Stimulated activated CD4-positive, alpha-beta T cell treated with anti-CD3 and anti-CD28 coated beads, Interleukin-15, amount 100 ng/mL, for 1 hour (primary cell): ENCODE measurements at places on chromosomes 13 and 19.

DNA sequence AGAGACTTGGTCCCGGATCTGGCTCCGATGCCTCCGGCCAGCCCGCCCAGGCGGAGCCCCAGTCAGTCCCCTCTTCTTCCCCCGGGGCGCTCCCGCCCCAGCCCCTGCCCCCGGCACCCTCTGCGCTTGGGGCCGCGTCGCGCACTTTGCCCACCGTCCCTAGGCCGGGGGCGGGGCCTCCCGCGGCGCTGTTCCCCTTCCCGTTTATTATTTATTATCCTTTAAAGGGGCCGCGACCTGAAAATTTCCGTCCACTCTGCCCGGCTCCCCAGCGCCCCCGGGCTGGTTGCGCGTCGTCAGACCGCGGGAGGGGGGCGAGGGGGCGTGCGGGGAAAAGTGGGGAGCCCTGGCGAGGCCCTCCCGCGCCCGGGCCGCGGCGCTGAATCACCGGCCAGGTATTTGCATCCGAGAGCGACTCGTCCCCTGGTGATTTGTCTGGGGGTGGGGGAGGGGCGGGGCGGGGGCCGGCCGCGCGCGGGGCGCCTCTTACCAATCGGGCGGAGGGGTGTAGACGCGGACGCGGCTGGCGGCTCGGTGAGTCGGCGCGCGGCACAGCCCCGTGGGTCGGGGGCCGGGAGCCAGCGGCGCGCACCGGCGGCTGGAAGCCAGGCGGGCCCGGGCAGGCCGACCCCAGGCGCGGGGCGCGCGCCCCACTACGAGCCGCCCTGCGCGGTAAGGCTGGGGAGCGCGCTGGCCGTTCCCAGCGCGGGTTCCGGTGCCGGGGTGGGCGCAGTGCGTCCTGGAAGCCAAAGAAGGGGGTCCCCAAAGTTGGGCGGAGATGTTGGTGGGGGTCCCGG is at the start of gene ARID3A:
Gene ARID3A (plus strand): TSS at position 510 of the 797 bp plus-strand sequence. CDS start 3,494 bp downstream, outside the sequence.
- DNase-seq, result peak; percentile 60

- DNase-seq, result peak; percentile 88
These were observed at the start of gene ZFP36 for GRCh38 chr19:39406656-39407409. TSS of gene ZFP36 (plus strand) at chr19:39406847. CDS start at chr19:39406905, 58 bp downstream.

DNA sequence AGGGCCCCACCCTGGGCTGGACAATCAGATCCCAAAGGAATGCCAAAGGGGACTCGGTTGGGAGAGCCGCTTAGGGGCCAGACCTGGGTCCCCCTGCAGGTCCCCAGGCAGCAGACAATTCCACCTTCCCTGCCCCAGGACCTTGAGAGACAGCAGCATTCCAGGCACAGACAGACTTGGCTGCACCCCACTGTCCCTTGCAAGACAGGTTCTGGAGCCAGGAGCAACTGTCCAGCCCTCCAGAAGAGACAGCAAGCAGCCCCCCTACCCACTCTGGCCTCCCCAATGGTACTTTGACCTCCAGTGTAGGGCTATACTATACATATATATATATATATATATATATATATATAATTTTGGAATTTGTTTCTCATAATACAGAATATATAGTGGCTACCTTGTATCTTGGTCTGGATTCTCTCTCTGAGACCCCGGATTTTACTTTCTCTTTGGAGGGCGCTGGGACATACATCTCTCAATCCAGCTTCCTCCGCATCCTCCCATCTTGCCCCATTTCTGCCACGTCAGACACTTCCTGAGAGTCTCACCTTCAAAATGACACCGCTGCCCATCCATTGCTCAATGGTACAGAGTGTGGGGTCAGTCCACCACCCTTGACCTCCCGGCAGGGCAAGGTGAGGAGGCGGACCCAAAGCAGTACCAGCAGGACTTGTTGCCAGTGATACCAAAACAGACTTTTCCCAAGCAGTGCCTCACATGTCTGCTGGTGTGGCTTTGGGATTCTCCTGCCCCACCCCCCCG is 12.7 kb downstream of the SMIM24 start:
- DNase-seq, result no peak

DNA sequence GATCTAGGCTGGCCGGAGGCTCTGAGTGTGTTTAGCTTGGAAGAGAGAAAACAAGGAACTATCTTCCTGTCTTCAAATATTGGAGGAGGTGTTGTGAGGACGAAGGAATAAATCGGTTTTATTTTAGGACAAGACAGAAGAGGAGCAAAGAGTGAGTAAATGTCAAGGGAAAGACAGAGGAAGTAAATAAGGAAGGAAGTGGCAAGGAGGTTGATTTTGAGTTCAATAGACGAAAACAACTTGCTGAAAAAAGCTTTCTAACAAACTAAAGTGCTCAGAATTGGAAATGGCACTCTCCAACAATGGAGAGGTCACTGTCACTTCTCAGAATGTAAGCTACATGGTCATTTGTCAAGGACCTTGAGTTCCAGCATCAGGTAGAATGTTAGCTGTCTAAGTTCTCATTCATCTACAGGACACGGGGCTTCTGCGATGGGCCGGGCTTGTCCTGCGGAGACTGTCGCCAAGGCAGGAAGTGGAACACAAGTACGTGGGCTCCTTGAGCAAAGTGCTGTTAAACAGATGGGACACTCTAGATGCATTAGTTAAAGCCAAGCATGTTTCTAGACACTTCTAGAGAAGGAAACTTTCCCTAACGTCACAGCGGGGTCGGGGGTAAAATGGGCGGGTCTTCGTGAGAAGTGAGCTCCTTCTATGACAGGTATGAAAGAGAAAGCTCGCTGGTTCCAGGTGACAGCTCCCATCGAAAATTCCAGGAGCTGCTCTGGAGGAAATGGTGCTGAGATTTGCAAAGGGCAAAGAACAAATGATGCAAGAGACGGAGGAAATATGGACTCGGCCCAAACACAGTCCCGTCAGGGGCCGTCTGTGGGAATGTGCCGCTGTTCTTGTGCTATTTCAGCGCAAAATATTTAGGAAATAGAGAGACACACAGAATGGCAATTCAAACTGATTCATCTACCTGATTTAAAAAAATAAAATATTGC is 103.9 kb upstream of the UBL3 start:
- no peak for DNase-seq

GRCh38 chr13:32267836-32268439 is 47.2 kb downstream of the ZAR1L start:
- DNase-seq, result peak; percentile 43

DNA sequence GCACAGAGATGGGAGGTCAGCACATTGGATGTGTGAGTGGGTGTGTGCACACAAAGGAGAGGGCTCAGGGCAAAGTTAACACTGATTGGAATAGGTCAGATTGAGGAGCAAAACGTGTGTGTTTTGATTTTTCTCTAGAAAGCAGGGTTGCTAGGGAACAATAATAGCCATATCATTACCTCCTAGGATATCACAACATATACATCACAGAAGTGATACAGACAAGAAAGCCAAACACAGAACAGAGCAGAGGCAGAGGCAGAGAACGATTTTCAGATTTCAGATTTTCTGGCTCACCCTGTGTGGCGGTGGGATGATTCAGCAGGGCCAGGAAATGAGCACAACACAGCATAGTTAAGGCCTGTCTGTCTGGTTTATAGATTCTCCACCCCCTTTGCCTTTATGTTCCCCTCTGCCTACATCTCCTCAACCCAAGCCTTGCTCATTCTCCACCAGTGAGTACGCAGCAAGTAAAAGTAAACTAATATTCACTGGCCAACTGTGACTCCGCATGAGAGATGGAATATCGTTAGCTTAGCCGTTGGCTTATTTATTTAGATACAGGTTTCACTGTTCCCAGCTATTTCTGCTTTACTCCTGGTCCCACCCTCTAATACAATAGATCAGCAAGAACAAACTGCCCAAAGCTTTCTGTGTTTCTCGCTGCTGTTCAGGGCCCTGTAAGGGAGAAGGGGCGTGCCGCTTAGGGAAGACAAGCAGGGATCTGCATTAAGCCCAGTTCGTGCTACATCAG is 182.7 kb upstream of the TSC22D1 start:
- no peak for DNase-seq

DNA sequence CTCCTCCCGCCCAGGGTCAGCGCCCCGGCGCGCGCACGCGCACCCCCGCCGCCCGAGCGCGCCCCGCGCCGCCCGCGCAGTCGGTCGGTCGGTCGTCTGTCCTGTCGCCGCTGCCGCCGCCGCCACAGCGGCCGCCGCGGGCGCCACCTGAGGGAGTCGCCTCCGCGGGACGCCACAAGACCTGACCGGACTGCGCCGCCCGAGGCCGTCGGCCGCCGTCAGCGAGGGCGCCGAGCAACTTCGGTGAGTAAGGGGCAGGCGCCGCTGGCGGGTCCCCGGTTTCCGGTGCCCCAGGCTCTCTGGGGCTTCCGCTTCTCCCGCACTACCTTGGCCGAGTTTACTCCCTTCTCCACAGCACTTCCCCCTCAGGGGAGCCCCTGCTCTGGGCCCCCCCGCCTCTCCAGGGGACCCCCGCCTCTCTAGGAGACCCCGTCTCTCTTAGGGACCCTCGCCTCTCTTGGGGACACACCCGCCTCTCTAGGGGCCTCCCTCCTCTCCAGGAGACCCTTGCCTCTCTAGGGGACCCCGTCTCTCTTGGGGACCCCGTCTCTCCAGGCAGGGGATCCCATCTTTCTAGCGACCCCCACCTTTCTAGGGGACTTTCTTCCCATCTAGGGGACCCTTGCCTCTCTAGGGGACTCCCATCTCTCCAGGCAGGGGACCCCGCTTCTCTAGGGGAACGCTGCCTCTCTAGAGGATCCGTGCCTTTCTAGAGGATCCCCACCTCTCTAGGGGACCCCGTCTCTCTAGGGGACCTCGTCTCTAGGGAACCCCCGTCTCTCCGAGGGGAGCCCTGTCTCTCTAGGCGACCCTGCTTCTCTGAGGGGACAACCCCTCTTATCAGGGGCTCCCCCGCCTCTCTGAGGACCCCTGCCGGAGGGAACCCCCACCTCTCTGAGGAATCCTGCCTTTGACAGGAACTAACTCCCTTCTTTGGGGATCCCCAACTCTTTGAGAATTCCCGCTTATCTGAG is 19.3 kb upstream of the GATAD2A start:
- DNase-seq, result peak; percentile 41

GRCh38 chr19:1449467-1450442 is at the start of gene APC2:
TSS of gene APC2 (plus strand) at chr19:1450121. CDS start at chr19:1453002, 2,881 bp downstream.
- no peak for DNase-seq

DNA sequence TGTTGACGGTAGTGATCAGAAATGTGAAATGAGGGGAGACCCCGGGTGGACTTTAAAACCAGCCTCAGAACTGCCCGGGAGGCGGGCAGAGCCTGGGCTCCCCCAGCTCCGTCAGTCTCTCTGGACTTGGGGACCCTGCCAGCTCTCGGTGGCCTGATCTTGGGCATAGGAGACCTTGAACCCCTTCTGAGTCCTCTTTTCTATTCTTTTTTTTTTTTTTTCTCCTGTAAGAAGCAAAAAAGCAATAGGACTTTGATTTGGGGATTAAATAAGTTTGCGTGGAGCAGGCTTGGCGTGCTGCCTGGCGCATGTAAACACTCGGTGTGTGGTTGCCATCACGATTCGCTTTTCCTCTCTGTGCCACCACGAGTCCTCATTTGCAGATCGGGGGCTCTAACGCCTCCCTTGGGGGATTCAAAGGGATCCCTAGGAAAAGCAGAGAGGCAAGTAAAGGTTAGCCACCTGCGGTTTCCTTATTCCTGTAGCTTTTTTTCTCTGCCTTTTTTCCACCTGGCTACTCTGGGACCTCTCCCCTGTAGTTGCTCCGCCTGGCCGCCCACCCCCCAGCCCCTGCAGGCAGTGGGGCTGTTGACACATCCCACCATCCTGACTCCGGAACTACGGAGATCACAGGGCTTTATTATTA is 1.3 kb downstream of the SAFB start:
- DNase-seq, result no peak

DNA sequence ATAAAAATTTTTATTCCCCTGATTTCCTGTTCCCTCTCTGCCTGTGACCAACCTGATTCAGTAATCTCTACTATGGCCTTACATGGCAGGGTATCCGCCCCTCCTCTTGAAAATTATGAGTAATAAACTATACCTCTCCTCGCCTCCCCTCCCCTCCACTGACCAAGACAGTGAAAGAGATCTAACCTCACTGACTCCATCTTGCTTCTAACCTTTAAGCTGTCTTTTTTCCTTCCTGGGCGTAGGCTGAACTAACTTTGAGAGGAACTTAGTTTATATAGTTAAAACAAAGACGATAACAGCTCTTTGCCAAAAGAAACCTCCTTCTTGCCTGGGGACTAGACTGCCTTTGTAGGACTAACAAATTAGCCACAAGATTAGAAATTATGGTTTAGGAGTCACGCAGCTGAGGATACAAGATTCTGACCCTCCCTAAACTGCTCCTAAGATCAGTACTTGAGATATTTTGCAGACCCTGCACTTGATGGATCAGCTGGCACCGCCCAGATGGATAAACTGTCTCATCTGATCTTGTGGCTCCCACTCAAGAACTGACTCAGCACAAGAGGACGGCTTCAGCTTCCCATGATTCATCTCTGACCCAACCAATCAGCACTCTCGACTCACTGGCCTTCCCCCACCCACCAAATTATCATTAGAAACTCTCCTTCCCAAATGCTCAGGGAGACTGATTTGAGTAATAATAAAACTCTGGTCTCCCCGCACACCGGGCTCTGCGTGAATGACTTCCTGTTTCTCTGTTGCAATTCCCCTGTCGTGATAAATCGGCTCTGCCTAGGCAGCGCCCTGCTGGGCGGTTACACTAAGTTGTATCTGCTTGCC is 187.1 kb downstream of the TDRD3 start:
- DNase-seq, result no peak

DNA sequence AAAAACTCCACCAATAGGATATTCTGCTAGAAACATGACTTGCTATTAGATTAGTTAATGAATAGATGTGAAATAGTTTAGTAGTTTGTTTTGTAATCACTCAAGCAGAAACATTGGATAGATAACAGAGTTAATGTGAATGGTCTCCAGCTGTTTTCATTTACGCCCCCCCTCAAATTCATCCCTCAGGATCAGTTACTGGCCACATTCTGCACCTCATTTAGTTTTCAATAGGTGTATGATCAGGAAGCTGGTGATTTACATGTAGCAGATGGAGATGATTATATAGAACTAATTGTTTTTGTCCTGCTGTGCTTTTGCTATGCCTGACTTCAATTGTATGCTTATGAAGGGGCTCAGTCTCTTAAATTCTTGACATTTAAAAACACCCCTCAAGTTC is 759.0 kb downstream of the SLITRK6 start:
- DNase-seq, result no peak

- DNase-seq, result no peak
These were observed 253.3 kb downstream of the KCNRG start for GRCh38 chr13:50268500-50268899.

GRCh38 chr13:67408798-67409197 is 178.7 kb upstream of the PCDH9 start:
- no peak for DNase-seq

GRCh38 chr19:3374369-3375112 is 8.2 kb downstream of the NFIC start:
- DNase-seq, result no peak

DNA sequence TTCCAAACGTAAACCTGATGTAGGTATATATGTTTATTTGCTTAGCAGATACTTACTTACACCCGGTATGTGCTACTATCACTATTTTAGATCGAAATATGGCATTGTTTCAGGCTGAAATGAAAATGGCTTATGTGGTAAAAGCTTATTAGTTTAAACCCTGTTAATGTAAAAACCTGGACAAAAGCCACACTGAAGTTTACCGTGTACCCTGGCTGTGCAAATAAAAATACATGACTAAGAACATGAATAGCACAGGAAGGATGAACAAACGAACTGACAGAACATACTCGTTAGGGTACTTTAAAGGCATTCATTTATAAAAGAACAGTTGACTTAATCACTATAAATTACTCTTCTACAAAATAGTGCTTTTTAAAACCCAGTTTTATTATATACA is 6.6 kb downstream of the CLDN10 start:
- DNase-seq, result no peak

GRCh38 chr13:109735436-109735966 is 50.9 kb downstream of the IRS2 start:
- DNase-seq, result no peak

GRCh38 chr19:37551129-37551993 is 43.2 kb downstream of the ZNF571 start:
- no peak for DNase-seq
